ENCODE measurements at places on chromosomes 4 and X. TPM values are rescaled to one million over a fixed set of nuclear protein-coding genes. Genes with fewer than 3 reads are reported as not detected.
A peak's percentile ranks its signal among the peaks of the same experiment; 100 is the strongest.

GRCh38 chrX:149853925-149854324 is 27.1 kb upstream of the MAGEA8 start:
- no peaks in the 10 kb centered on the region for H3K36me3 ChIP-seq
- DNase-seq: no peak
- no peak overlapping the region for H3K4me3 ChIP-seq
- H3K4me1 ChIP-seq: no peaks in the 10 kb centered on the region
- H3K27me3 ChIP-seq: no peaks in the 10 kb centered on the region

DNA sequence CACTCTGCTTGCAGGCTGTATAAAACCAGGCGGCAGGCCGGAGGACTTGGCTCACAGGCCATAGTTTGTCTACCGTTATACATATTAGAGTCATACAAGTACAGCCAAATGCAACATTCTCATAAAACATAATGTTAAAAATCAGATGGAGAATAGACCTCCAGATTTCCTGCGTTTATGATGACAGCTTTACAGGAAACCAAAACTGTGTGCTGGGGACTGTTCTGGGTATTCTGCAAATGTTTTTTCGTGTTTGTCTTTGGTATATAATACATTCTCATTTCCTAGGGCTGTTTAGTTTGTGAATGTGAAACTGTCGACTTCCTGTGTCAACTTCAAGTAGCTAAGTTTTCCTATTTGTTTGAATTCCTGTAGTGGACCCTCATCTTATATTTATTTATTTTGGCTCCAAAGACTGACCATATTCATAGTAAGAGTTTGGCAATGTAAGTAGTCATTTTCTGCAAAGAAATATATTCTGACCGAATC is 79.5 kb upstream of the FAM9C start:
- H3K27me3 ChIP-seq: peaks cover 12% of the 10 kb centered on the region
- H3K27ac ChIP-seq: no peak overlapping the region
- no peak overlapping the region for H3K4me3 ChIP-seq
- no peaks in the 10 kb centered on the region for H3K36me3 ChIP-seq
- H3K4me1 ChIP-seq: no peaks in the 10 kb centered on the region

The RAP1GDS1 gene
- total RNA-seq: 55.8 TPM

DNA sequence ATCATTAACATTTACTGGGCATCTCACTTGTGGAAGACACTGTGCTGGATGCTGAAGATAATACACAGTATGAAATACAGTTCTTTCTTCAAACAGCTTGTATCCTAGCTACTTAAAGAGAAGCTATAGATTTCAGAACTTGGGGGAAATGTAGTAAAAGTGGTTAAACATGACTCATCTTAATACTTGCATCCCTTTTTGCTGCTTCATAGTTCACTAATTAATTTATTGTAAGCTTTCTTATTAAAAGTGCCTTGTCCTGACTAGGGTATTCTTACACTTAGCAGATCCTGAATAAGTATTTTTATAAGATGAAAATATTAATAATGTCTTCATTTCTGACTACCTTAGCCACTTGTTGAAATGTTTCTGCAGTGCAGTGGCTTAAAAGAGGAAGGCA is 132.8 kb upstream of the STIM2 start:
- H3K4me3 ChIP-seq: no peak overlapping the region
- no peak for DNase-seq
- no peak overlapping the region for H3K27ac ChIP-seq

DNA sequence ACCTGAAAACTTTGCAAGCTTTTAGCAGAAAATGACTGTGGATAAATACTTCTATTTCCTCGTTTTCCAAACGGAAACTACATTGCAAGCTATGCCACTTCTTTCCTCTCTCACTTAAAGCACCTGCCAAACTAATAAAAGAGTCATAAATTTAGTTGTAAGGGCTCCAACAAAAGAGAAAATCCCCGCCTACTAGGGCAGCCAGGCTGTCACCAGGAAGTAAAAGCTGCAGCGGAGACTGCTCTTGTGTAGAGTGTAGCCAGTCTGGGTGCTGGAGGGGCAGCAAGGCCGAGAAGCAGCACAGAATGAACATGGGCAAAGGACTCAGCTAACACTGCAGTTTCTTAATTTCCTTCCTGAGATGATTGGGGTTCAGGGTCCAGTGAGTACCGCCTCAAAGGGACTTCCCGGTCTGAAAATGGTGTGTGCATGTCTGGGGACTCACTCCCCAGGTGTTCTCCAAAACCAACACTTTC is 89.3 kb upstream of the MAML3 start:
- DNase-seq: peak; percentile 26
- no peak overlapping the region for H3K4me3 ChIP-seq
- no peaks in the 10 kb centered on the region for H3K4me1 ChIP-seq
- H3K36me3 ChIP-seq: no peaks in the 10 kb centered on the region

GRCh38 chrX:13875572-13875971 is 58.7 kb upstream of the GPM6B start:
- H3K36me3 ChIP-seq: no peaks in the 10 kb centered on the region
- DNase-seq: no peak

DNA sequence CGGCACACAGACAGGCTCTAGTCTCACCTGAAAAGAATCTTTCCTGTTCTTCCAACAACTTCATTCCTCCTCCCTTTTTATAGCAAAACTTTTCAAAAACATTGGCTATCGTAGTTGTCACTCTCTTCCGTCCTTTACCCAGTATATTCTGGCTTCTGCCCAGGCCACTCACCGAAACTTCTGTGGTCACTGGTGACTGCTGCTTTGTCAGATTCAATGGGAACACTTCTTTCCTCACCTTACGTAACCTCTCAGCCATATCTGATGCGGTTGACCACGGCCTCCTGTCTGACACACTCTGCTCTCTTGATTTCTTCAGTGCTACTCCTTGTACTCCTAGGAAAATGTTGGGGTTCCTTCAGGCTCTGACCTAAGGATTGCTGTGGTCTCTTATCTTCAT is 9.2 kb upstream of the RNF150 start:
- no peak for DNase-seq
- H3K27me3 ChIP-seq: no peaks in the 10 kb centered on the region
- H3K4me1 ChIP-seq: no peaks in the 10 kb centered on the region

DNA sequence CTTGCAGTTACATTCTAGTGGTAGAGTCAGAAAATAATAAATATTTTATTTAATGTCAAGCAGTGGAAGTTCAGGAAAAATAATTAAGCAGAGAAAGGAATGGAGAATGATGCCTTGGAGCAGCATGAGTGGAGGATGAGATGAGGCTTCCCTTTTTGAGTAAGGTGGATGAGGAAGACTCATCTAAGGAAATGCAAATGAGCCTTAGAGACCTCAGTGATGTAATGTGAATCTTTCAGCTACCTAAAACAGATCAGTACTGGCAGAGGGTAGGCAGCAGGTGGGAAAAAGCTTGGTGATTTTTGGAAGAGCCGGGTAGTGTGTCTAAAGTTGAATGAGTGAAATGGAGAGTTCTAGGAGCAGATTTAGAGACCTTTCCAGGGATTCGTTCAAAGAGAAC is 118.2 kb downstream of the GRID2 start:
- no peak for DNase-seq
- H3K27me3 ChIP-seq: no peaks in the 10 kb centered on the region
- no peaks in the 10 kb centered on the region for H3K4me1 ChIP-seq

- no peak for DNase-seq
- H3K27ac ChIP-seq: no peak overlapping the region
- no peaks in the 10 kb centered on the region for H3K36me3 ChIP-seq
- H3K4me3 ChIP-seq: no peak overlapping the region
- no peaks in the 10 kb centered on the region for H3K4me1 ChIP-seq
These were observed 22.2 kb downstream of the CENPC start for GRCh38 chr4:67522851-67523671.

The BMP3 gene
- 25.3 TPM for total RNA-seq

DNA sequence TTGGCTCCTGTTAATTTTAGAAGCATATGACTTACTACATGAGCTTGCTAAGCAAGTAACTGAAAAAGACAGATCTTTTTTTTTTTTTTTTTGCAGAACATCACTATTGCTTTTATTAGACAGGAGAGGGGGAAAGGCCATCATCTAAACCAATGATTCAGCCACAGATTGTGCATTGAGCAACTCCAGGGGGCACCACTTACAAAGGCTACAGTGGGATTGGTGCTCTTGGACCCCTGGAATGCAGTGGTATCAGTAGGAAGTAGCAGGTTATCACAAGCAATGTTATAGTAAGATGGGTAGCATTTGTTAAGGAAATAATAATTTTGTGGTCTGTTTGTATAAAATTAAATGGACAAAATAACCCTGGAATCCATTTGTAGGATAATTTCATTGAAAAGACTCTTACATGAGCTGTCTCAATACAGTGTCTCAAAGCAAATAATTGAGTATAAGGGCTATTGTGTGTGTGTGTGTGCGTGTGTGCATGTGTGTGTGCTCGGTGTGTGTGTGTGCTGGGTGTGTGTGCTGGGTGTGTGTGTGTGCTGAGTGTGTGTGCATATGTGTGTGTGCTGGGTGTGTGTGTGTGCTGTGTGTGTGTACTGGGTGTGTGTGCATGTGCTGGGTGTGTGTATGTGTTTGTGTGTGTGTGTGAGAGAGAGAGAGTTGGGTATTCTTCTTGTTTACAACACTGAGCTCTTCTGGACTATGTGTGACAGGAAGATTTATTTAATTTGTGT is 296.3 kb downstream of the PCDH7 start:
- no peak for DNase-seq
- H3K27ac ChIP-seq: no peak overlapping the region
- no peaks in the 10 kb centered on the region for H3K27me3 ChIP-seq

- no peaks in the 10 kb centered on the region for H3K36me3 ChIP-seq
- H3K27me3 ChIP-seq: peaks cover 25% of the 10 kb centered on the region
- H3K4me3 ChIP-seq: no peak overlapping the region
- DNase-seq: no peak
- H3K4me1 ChIP-seq: no peaks in the 10 kb centered on the region
- no peak overlapping the region for H3K27ac ChIP-seq
These were observed 107.7 kb upstream of the BCOR start for GRCh38 chrX:40205471-40205870.

The EDA gene
- 3.6 TPM for total RNA-seq

- no peak overlapping the region for H3K4me3 ChIP-seq
- DNase-seq: no peak
- H3K27ac ChIP-seq: no peak overlapping the region
- H3K4me1 ChIP-seq: no peaks in the 10 kb centered on the region
- no peaks in the 10 kb centered on the region for H3K27me3 ChIP-seq
These were observed 329.9 kb downstream of the ARHGAP10 start for GRCh38 chr4:148061795-148062194.

DNA sequence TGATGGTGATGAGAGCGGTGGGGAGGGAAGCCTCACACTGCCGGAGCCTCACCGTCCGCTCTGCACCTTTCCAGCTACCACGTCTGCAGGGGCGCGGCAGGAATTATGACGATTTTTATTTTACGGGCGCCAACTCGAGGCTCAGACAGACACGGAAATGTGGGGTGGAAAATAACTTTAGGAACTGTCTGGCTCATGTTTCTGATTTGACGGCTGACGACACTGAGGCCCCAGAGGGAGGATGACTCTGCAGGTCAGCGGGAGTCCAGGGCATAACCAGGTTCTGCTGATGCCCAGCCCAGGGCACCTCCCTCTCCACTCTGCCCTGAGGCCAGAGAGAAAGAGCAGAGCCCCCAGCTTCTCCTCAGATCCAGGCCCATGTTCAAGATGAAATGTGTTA is 43.9 kb downstream of the C4orf50 start:
- H3K27me3 ChIP-seq: peaks cover 47% of the 10 kb centered on the region
- no peak overlapping the region for H3K4me3 ChIP-seq
- DNase-seq: no peak
- no peak overlapping the region for H3K27ac ChIP-seq

- H3K4me1 ChIP-seq: no peaks in the 10 kb centered on the region
- H3K27me3 ChIP-seq: no peaks in the 10 kb centered on the region
- no peak overlapping the region for H3K27ac ChIP-seq
- no peak overlapping the region for H3K4me3 ChIP-seq
These were observed 371.8 kb downstream of the FSTL5 start for GRCh38 chr4:161791796-161792556.

GRCh38 chrX:124194199-124194598 is 138.3 kb upstream of the TEX13D start:
- no peak for DNase-seq
- H3K36me3 ChIP-seq: no peaks in the 10 kb centered on the region
- H3K27me3 ChIP-seq: peaks cover 6% of the 10 kb centered on the region
- H3K4me1 ChIP-seq: no peaks in the 10 kb centered on the region
- no peak overlapping the region for H3K4me3 ChIP-seq
- no peak overlapping the region for H3K27ac ChIP-seq

The F11 gene
- not detected for total RNA-seq

- no peak for DNase-seq
- H3K4me3 ChIP-seq: no peak overlapping the region
- no peaks in the 10 kb centered on the region for H3K4me1 ChIP-seq
- no peaks in the 10 kb centered on the region for H3K27me3 ChIP-seq
These were observed 12.4 kb downstream of the SMIM14 start for GRCh38 chr4:39626261-39626660.

- H3K4me1 ChIP-seq: no peaks in the 10 kb centered on the region
- DNase-seq: no peak
- H3K27ac ChIP-seq: no peak overlapping the region
- no peaks in the 10 kb centered on the region for H3K27me3 ChIP-seq
- H3K4me3 ChIP-seq: no peak overlapping the region
- H3K36me3 ChIP-seq: no peaks in the 10 kb centered on the region
These were observed 3.2 kb upstream of the RIPPLY1 start for GRCh38 chrX:106906361-106906760.

- no peaks in the 10 kb centered on the region for H3K27me3 ChIP-seq
- H3K36me3 ChIP-seq: no peaks in the 10 kb centered on the region
- no peaks in the 10 kb centered on the region for H3K4me1 ChIP-seq
- no peak for DNase-seq
- H3K4me3 ChIP-seq: no peak overlapping the region
These were observed 43.2 kb upstream of the HUWE1 start for GRCh38 chrX:53729751-53730150.

The FSTL5 gene
- total RNA-seq: not detected

- no peaks in the 10 kb centered on the region for H3K4me1 ChIP-seq
- no peak overlapping the region for H3K4me3 ChIP-seq
- no peaks in the 10 kb centered on the region for H3K27me3 ChIP-seq
- no peaks in the 10 kb centered on the region for H3K36me3 ChIP-seq
- no peak for DNase-seq
These were observed 195.4 kb downstream of the ANAPC10 start for GRCh38 chr4:144902614-144903013.

DNA sequence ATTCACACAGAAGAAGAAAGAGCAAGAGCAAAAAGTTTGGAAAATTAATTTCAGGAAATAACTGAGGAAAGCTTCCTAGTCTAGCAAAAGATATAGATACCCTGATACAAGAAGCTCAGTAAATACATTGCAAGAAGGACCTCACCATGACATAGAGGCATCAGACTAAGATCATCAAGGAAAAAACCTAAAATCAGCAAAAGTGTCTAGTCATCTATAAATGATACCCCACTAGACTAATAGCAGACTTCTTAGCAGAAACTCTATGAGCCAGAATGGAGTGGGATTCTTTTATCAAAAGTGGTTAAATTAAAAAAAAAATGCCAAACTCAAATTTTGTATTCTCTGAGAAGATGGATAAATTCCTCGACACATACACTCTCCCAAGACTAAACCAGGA is 10.5 kb upstream of the APOOL start:
- DNase-seq: no peak
- no peak overlapping the region for H3K4me3 ChIP-seq
- peaks cover 21% of the 10 kb centered on the region for H3K27me3 ChIP-seq
- H3K27ac ChIP-seq: no peak overlapping the region
- no peaks in the 10 kb centered on the region for H3K4me1 ChIP-seq

- no peaks in the 10 kb centered on the region for H3K4me1 ChIP-seq
- peak overlapping the region; percentile 93 for H3K4me3 ChIP-seq
These were observed 68.0 kb downstream of the NOCT start for GRCh38 chr4:139083607-139083955.

GRCh38 chr4:109690690-109691410 is 12.4 kb downstream of the CASP6 start:
- H3K36me3 ChIP-seq: no peaks in the 10 kb centered on the region
- H3K27ac ChIP-seq: no peak overlapping the region
- H3K4me1 ChIP-seq: no peaks in the 10 kb centered on the region
- no peaks in the 10 kb centered on the region for H3K27me3 ChIP-seq

- no peak overlapping the region for H3K4me3 ChIP-seq
- H3K27me3 ChIP-seq: no peaks in the 10 kb centered on the region
- no peaks in the 10 kb centered on the region for H3K36me3 ChIP-seq
These were observed 97.8 kb upstream of the ANK2 start for GRCh38 chr4:112951362-112952312.
